Urinary bladder (tissue), 4 donors: ENCODE measurements at places on chromosomes 11 and 22. TPM values are rescaled to one million over a fixed set of nuclear protein-coding genes. Genes with fewer than 3 reads are reported as not detected.

Gene MMP13
- not detected for total RNA-seq

Gene C11orf97
- total RNA-seq = not detected

Gene APOBEC3F
- total RNA-seq = 4.7 TPM

Gene HBE1
- 3.0 TPM for total RNA-seq

Gene ASRGL1
- total RNA-seq = 5.1 TPM

Gene SCGB1D2
- not detected for total RNA-seq

Gene ZP1
- total RNA-seq = not detected

Gene TMEM191C
- 0.85 TPM for total RNA-seq

Gene OR8H2
- not detected for total RNA-seq

Gene TMEM191B
- total RNA-seq = not detected

Gene C11orf42
- not detected for total RNA-seq

Gene XKR3
- not detected for total RNA-seq

Gene LRRC74B
- total RNA-seq = not detected

GRCh38 chr22:36218648-36219193 lies 17.1 kb upstream of the APOL4 start:
- no peak for DNase-seq

- no peak for DNase-seq
These were observed 70.1 kb downstream of the CYB5R2 start for GRCh38 chr11:7603031-7603781.

DNA sequence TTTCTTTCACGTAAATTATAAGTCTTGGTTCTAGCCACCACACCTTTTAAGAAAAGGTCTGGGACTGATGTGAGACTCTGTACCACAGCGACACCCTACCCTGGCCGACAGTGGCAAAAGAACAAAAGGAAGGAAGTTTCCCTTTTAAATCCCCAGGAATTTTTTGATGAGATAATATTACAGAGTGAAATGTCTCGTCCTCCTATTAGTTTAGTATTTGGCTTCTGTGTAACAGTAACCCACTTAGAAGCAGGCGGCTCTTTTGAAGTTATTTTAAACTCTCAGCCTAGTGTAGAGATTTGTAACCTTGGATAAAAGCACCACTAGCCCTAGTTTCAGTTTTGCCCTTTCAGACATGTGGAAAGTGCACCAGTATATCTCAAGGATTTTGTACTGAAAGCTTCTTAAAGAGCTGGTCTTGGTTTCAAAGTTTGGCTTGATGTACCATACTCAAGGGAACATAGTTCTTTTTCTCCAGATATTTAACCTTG lies 84.1 kb downstream of the C22orf31 start:
- no peak for DNase-seq

- no peak for DNase-seq
These were observed 28.7 kb downstream of the EIF3F start for GRCh38 chr11:8015753-8016239.

- no peak for DNase-seq
These were observed 48.6 kb downstream of the MTNR1B start for GRCh38 chr11:93017821-93018690.

GRCh38 chr11:73040046-73040445 lies 102.1 kb downstream of the FCHSD2 start:
- no peak for DNase-seq

DNA sequence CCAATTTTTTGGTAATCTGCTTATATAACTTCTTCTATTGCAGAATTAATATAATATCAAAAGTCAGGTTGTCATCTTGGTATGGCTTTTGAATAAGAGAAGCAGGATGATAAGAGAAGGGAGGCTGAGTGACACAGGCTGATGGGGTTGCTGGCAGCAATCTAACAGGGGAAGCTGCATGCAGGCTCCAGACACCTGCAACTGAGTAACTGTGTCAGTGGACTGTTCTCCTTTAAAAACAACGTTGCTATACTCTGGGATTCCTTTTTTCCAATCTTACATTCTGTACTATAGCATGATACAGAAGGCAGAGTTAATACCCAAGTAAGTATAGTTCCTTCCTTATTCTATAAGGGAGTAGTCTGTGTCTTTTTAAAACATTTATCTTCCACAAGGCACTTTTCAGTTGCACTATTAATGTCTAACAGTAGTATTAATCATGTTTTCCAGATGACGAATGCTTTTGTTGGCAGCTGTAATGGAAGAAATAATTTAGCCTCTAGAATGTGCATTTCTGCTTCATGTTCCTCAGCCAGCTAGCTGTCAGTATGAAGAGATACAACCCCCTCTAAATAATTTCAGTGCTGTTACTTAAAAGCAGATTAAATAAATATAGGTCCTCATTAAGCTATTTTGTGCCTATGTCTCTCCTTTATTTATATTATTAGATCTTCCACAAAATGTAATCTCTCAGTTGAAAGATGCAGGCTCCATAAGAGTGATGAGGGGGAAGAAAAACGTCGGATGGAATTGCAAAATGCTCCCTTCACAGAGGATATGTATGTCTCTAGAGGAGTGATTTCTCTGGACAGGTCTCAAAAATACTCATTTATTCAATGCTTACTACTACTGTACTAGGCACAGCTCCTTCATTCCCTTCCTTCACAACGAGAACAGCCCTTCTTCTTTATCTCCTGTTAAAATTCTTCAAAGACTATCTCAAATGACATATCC lies 50.8 kb downstream of the ATG16L2 start:
- DNase-seq = peak; percentile 81

DNA sequence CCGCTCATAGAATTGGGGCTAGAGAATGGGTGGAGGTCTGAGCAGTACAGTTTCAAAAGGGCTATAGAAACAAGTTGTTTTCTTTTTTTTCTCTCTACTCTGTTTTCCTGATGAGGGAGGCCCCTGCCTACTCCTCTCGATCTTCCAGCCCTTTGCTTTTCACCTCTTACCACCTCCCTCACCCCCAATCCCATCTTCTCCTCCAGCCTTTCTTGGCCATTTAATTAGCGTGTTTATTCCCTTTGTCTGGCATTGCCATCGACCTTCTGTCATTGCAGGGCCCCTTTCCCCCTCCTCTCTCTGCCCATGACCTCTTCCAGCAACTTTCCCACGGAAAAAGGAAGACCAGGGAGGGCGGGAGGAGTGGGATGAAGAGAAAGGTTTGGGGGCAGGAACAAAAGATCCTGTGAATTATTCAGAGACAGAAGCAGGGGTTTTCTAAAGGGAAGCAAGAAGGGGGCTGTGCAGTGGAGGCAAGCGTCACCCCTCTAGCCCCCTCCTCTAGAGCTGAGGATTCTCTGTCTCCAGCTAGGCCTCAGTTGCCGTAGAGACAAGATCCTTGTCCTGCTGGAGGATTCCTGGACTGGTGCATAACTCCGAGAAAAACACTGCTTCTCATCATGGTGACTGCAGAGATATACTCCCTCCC lies 12.9 kb downstream of the DTX4 start:
- DNase-seq = no peak

DNA sequence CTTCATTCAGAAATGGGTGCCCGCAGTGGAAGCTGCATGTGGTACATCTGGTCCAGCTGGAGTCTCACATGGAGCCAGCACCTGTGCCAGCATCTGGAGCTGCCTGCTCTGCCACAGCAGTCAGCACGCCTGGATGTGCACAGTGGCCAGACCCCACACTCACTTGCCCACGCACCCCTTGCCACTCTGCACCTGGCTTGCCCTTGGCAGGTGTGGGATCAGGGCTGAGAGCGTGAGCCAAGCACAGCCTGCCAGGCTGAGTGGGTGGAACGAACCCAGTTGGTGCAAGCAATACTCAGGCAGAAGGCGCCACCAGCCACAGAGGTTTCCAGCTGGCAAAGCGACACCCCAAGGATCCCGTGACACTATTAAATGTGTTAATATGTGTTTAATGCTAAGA lies 95.5 kb upstream of the AMOTL1 start:
- DNase-seq = no peak

GRCh38 chr11:44085330-44085729 lies 10.1 kb upstream of the EXT2 start:
- DNase-seq = no peak

GRCh38 chr11:10407749-10408685 lies 47.0 kb upstream of the AMPD3 start:
- no peak for DNase-seq

DNA sequence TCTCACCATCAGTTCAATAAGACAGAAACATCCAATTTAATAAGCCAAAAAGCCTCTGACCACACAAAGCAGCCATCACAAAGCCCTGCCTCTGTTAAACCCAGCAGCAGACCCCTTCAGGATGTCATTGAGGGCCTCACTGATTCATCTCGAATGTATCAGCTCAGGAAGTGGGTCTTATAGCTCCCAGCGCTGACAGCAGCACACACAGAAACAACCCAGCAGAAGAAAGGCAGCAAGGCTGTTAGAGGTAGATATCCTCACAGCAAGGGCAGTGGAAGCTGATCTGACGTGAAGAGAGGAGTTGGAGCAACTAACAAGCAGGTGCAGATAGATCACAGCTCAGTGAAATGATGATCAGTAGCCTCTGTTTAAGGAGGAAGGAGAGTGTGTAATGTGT lies 86.2 kb upstream of the NCAM1 start:
- no peak for DNase-seq

GRCh38 chr11:78420255-78420764 lies 2.7 kb upstream of the GAB2 start:
- peak; percentile 73 for DNase-seq

GRCh38 chr11:73019449-73019848 lies 122.7 kb downstream of the FCHSD2 start:
- no peak for DNase-seq

DNA sequence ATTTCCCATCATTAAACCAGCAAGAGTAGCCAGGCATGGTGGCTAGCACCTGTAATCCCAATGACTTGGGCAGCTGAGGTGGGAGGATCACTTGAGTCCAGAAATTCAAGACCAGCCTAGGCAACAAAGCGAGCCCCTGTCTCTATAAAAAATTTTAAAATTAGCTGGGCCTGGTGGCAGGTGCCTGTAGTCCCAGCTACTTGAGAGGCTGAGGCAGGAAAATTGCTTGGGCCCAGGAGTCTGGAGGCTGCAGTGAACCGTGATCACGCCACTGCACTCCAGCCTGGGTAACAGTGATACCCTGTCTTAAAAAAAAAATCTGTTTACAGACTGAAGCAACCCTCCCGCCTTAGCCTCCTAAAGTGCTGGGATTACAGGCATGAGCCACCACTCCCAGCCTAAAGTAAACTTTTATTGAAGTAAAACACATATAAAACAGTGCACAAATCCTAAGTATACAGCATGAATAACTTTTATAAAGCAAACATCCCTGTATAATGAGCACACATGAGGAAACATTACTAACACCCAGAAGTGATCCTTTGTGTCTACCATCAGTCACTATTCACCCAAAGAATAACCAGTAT lies 12.6 kb downstream of the UCP3 start:
- DNase-seq = no peak

- DNase-seq = no peak
These were observed 16.1 kb upstream of the APOA1 start for GRCh38 chr11:116853461-116854073.

- DNase-seq = no peak
These were observed 58.7 kb downstream of the TECTA start for GRCh38 chr11:121159741-121160140.

DNA sequence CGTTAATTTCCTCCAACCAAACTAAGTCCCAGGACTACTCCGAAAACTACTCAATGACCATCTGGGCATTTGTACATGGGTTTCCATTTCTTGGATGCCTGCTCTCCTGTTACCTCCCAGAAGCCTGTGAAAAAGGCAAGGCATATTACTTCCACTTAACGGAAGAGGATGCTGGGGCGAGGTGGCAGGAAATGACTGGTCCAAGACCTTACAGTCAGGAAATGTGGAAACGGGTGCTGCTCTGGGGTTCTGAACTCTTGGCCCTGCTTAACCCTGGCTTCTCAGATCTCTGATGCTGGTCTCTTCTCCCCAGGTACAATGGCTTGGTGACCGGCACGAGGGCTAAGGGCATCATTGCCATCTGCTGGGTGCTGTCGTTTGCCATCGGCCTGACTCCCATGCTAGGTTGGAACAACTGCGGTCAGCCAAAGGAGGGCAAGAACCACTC lies 12.9 kb downstream of the ADORA2A start:
- DNase-seq = no peak

DNA sequence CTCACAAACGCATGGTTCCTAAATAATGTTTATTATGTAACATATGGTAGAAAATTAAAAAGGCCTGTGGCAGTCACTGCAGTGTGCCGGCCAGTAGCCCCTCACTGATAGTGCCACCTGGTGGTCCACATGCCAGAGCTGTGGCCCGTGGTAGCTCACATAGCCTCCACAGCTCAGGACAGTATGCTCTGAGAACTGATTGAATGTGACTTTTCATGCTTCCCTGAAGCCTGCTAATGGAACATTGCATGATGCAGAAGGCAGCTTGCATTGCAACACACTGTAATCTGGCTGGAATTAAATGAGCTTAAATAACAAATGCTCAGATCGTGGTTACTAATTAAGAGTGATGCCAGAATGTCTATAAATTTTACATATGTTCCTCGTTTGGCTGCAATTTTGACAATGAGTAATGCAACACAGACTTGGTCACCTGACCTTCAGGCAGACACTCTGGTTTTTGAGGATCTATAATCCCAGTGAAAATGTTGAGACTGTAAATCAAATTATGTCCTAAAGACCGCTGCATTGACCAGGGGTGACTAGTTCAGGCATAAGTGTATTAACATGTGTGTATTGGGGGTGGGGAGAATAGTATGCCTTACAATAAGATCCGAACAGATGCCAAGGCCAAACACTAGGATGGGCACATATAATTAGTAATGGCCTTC lies 566.4 kb downstream of the METTL15 start:
- no peak for DNase-seq
